Epithelial cell of proximal tubule (primary cell): ENCODE measurements at places on chromosomes 7 and 10. TPM values are rescaled to one million over a fixed set of nuclear protein-coding genes. Genes with fewer than 3 reads are reported as not detected.

GRCh38 chr7:134662871-134663205 is 16.2 kb downstream of the BPGM start:
- no peak for DNase-seq

DNA sequence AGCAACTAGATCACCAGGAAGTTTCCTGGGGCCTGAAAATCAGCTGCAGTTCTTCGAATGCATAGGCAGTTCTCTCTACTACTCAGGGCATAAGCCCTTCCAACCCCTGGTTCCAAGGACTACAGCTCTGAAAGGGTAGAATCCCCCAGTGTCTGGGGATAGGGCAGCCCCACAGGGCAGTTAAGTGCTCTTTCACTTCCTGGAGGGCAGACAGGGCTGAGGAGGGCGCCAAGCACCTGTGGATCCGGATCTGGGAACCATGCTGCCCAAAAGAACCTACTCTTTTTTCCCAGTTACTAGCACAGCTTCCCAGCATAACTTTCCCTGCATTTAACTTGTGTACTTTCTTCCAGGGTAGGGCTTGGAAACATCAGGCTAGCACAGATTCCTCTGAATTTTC is 41.1 kb downstream of the CXCL12 start:
- DNase-seq: no peak

ANKRD2 gene
- total RNA-seq: 3.3 and 6.8 TPM in 2 replicates

ASAH2 gene
- total RNA-seq: 0.14 and 0.46 TPM in 2 replicates
